Renal pelvis (tissue), 12 donors: ENCODE measurements at places on chromosomes 2 and 18.

DNA sequence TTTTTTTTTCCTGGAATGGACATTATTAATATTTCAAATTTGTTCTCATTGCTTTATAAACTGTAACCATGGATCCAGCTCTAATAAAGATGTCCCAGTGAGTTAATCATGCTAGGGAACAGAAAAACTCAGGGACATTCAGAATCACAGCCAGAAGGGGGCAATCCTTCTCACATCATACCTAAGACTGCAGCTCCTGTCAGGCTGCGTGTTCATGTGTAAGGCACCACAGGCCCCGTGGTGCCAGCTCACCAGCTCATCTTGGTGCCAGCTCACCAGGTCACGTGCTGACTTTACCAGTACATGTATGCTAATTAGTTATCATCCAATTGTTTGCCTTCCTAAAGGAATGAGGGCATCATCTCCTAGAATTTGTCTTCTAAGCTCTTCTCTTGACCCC lies 84.7 kb upstream of the NEDD4L start:
- DNase-seq = peak; percentile 29

- DNase-seq = no peak
Measured at GRCh38 chr2:135219226-135219625, 167.1 kb downstream of the RAB3GAP1 start.

- DNase-seq = no peak
Measured at GRCh38 chr2:218261423-218262236, 815 bp downstream of the GPBAR1 start.

DNA sequence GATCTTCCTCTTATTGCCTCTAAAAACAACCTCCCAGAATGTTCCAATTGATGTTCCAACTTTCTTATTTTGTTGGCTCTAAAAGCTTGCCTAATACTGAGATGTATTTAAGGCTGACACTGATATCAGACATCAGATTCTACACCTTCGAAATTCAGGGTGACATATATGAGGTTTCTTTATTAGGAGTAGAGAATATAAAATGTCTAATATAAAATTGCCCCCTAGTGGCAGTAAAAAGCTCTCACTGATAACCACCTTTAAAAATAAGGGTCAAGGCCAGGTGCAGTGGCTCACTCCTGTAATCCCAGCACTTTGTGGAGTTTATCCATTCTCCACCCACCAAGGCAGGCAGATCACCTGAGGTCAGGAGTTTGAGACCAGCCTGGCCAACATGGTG lies 789.7 kb upstream of the SLC39A10 start:
- DNase-seq = peak; percentile 1

GRCh38 chr2:211376410-211376809 lies 820.0 kb downstream of the CPS1 start:
- DNase-seq = no peak

GRCh38 chr2:48707466-48707865 lies 48.1 kb downstream of the LHCGR start:
- no peak for DNase-seq

DNA sequence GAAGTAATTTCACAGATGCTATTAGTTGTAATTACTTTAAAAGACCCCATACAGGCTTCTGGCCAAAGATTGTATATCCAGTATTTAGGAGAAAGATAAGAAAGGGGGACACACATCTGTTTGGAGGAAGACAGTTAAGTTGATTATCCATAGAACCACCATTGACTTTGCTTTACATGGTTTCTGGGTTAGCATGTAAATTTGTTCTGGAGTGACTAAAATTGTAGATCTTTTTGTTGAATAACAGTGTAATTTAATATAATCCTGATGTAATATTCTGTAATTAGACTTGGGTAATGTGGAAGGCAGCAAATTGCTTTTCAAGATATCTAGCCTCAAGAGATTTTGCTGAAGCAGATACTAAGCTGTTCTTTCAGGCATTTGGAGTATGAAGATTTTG lies 17.2 kb downstream of the COMMD1 start:
- no peak for DNase-seq

DNA sequence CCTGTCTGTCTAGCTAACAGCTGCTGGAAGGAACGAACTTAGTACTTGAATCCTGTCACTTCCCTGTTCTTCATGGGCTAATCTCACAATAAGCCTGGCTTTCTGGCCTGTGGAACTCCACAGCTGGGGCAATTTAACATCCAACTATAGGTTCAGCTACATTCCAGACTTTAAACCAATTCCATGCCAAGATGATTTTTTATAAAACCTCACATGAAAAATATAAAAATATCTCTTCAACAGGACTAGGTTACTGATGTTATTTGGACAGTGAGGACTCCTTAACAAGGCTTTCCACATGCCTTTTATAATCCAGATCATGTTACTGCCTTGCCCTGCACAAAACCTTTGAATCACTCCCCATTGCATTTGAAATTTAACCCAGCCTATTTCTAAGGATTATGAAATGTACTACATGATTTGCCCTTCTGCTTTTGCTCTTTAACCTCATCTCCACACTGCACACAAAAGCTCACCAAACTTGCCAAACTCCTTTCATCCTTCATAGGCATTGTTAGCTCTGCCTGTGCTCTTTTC lies 863.2 kb upstream of the CHAC2 start:
- DNase-seq = no peak

GRCh38 chr2:120863661-120864320 lies 128.1 kb downstream of the GLI2 start:
- DNase-seq = no peak

DNA sequence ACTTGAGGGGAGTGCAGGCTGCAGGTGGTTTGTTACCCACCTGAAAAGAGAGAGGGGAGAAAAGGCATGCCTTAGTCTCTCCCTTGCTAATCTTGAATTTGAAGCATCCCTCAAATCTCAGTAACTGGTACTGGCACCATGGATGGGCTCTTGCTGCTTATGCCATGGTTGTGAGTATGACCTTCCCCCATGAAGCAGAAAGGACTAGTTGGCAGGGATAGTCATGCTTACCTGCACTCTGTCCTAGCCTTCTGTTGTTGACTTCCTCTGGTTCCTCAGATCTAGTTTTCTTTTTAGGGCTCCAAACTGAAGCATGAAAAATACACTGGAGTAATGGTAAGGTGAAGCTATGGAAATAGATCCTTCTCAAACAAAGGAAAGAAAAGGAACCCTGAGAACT lies 191.2 kb downstream of the SPAG16 start:
- DNase-seq = no peak
